GM23248 (cell line): ENCODE measurements at places on chromosomes 2 and 18. TPM values are rescaled to one million over a fixed set of nuclear protein-coding genes. Genes with fewer than 3 reads are reported as not detected.
A peak's percentile ranks its signal among the peaks of the same experiment; 100 is the strongest.

GRCh38 chr18:39862341-39862740 lies 2092.7 kb upstream of the PIK3C3 start:
- H3K27ac ChIP-seq = no peak overlapping the region
- H3K36me3 ChIP-seq = no peaks in the 10 kb centered on the region
- DNase-seq = peak; percentile 38
- no peak overlapping the region for H3K4me3 ChIP-seq

DNA sequence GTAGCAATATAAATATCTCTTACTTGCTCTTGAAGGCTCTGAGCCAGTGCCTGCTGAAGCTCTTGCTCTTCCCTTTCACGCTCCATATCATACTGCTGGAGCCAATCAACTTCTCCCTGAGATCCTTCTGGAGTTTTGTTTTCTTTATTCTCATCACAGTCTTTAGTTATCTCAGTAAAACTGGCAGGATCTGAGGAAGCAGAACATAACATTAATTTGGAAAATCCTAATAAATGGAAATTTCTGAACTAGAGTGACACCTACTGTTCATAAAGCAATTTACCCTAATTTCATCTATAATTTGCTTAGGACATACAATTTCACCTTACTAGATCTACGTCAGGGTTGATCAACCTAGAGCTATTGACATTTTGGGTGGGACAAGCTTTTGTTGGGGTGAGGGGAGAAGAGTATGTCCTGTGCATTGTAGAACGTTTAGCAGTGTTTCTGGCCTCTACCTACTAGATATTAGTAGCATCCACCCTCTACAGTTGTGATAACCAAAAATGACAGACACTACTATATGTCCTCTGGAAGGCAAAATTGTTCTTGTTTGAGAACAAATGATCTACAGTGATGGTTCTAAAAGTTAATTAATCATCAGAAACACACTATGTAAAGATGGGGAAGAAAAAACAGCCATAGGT lies 47.2 kb downstream of the VIL1 start:
- no peaks in the 10 kb centered on the region for H3K4me1 ChIP-seq
- no peaks in the 10 kb centered on the region for H3K27me3 ChIP-seq
- no peak overlapping the region for H3K4me3 ChIP-seq
- no peak overlapping the region for H3K27ac ChIP-seq
- peak; percentile 47 for DNase-seq

The TWIST2 gene
- total RNA-seq = 467 and 544 TPM in 2 replicates

The CD207 gene
- not detected in 2 replicates for total RNA-seq

GRCh38 chr2:160701822-160702221 lies 208.2 kb upstream of the RBMS1 start:
- no peak overlapping the region for H3K4me3 ChIP-seq
- no peaks in the 10 kb centered on the region for H3K36me3 ChIP-seq
- peaks cover 18% of the 10 kb centered on the region for H3K4me1 ChIP-seq
- H3K27me3 ChIP-seq = no peaks in the 10 kb centered on the region

GRCh38 chr18:8177330-8178016 lies 431.8 kb upstream of the RAB12 start:
- no peaks in the 10 kb centered on the region for H3K27me3 ChIP-seq
- no peak overlapping the region for H3K27ac ChIP-seq
- no peak for DNase-seq
- H3K4me1 ChIP-seq = no peaks in the 10 kb centered on the region
- H3K36me3 ChIP-seq = no peaks in the 10 kb centered on the region

DNA sequence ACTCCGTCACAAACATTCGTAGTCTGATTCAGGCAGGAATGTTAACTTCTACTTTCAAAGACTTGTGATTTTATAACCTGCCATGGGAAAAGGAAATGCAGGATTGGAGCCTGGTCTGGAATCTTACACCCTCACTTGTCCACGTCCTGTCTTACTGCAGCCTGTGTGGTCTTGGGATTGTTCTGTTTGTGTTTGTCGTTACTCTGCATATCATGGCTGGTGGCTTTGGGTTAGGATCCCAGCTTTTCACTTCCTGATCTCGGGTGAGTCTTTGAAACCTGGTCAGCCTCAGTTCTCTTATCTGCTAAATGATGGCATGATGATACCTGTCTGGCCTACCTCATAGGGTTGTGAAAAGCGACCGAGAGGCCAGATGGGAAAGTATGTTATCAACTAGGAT lies 34.6 kb downstream of the SH3BP4 start:
- peaks cover 39% of the 10 kb centered on the region for H3K4me1 ChIP-seq
- DNase-seq = no peak
- 0 out of 2 replicates have a peak, but pooled peaks cover 6% of the 10 kb centered on the region for H3K36me3 ChIP-seq
- H3K4me3 ChIP-seq = no peak overlapping the region
- H3K27me3 ChIP-seq = no peaks in the 10 kb centered on the region

The SESTD1 gene
- total RNA-seq = 22.5 and 28.3 TPM in 2 replicates

The GRHL1 gene
- total RNA-seq = 0.32 and 0.38 TPM in 2 replicates

- H3K27ac ChIP-seq = 0 out of 2 replicates have a peak overlapping the region, but pooled peaks have one; percentile 12
- H3K36me3 ChIP-seq = no peaks in the 10 kb centered on the region
- peaks cover 10% of the 10 kb centered on the region; the same call in 1 of the 2 replicates for H3K4me1 ChIP-seq
- H3K27me3 ChIP-seq = peaks cover 5% of the 10 kb centered on the region; the same call in 1 of the 2 replicates
- peak; percentile 75 for DNase-seq
These were observed 160.7 kb upstream of the SP5 start for GRCh38 chr2:170554278-170554955.

- peak overlapping the region; percentile 44 for H3K27ac ChIP-seq
- DNase-seq = peak; percentile 93
- no peak overlapping the region for H3K4me3 ChIP-seq
- no peaks in the 10 kb centered on the region; the same call in 1 of the 2 replicates for H3K36me3 ChIP-seq
- H3K27me3 ChIP-seq = no peaks in the 10 kb centered on the region
- H3K4me1 ChIP-seq = peaks cover 17% of the 10 kb centered on the region
These were observed 212.0 kb downstream of the TNS1 start for GRCh38 chr2:217790681-217791392.

DNA sequence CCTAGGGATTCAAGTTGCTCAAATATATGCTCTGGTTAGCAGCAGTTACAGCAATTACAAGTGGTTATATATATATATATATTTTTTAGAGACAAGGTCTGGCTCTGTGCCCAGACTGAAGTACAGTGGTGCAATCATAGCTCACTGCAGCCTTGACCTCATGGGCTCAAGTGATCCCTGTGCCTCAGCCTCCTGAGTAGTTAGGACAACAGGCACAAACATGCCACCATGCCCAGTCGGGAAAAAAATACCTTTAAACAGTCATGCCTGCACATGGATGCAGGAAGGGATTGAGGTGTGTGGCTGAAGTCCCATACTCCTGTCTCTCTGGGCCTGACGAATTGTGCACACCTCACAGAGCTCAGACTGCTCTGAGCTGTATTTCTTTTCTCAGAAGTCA lies 19.6 kb upstream of the DNAH7 start:
- DNase-seq = peak; percentile 37
- no peaks in the 10 kb centered on the region for H3K4me1 ChIP-seq
- H3K27ac ChIP-seq = no peak overlapping the region
- no peak overlapping the region for H3K4me3 ChIP-seq
- no peaks in the 10 kb centered on the region for H3K36me3 ChIP-seq

DNA sequence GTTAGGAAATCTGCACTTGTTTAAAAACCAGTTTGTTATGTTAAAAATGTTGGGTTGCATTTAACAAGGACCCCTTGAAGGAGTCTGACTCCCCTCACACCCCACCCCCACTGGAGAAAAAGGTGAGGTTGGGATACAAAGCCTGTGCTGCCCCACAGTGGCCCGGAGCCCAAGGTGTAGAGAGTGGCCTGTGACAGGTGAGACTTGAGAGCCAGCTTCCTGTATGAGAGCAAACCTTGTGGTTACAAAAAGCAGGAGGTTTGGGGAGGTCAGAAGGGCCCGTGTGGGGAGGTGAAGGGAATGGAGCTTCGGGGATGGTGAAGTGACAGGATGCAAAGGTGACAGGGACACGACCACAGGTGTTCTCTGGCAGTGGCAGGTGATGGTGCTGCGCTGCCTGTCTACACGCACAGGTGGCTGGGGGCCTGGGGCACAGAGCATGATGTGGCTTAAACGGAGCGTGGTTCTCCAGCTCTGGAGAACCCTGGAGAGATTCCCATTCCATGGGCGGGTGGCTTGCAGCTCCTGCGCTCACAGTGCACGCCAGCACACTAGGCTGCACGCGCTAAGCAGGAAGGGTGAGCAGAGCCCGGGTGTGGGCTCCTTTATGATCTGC lies 29.0 kb downstream of the IMPA2 start:
- H3K36me3 ChIP-seq = no peaks in the 10 kb centered on the region
- H3K27ac ChIP-seq = no peak overlapping the region
- peaks cover 7% of the 10 kb centered on the region; the same call in 1 of the 2 replicates for H3K4me1 ChIP-seq
- no peak overlapping the region for H3K4me3 ChIP-seq

DNA sequence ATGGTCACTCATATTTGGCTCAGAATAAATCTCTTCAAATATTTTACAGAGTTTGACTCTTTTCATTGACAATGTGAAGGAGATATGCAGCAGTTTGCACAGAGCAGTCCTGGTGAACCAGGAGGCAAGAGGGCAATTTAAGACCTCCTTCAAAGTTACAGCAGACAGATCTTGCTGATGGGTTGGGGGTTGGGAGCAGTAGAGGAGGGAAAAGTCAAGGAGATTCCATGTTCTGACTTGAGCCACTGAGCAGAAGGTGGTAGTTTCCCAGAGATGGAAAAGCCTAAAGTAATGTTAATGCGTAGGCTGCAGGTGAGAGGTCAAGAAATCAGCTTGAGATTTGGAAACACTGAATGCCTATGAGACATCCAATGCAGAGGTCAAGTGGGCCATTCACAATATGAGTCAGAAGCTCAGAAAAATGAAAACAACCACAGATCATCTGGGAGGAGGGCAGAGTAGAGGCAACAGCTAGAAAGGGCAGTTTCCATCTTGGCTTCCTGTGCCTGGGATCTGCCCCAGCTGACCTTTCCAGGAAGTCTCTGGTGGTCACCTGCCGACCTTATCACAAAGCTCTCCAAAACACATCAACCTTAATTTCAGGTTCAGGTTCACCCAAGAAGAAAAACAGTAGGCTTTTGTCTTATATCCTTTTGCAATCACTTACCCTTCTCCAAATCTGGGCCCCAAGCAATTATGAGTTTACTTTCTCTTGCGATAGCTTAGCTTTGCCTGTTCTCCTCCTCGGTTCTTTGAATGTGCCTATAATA lies 197.5 kb upstream of the ARL4C start:
- no peaks in the 10 kb centered on the region for H3K27me3 ChIP-seq
- peak overlapping the region; percentile 20; the same call in 1 of the 2 replicates for H3K27ac ChIP-seq
- H3K36me3 ChIP-seq = no peaks in the 10 kb centered on the region
- peaks cover 27% of the 10 kb centered on the region for H3K4me1 ChIP-seq
- DNase-seq = peak; percentile 79

GRCh38 chr2:24721470-24721869 lies 71.7 kb downstream of the PTRHD1 start:
- no peaks in the 10 kb centered on the region for H3K36me3 ChIP-seq
- H3K4me3 ChIP-seq = no peak overlapping the region
- H3K27me3 ChIP-seq = no peaks in the 10 kb centered on the region
- peaks cover 19% of the 10 kb centered on the region for H3K4me1 ChIP-seq

The TUBA3D gene
- not detected in 2 replicates for total RNA-seq

GRCh38 chr2:196376984-196377877 lies 205.9 kb upstream of the STK17B start:
- DNase-seq = peak; percentile 54
- H3K27me3 ChIP-seq = no peaks in the 10 kb centered on the region
- no peak overlapping the region for H3K4me3 ChIP-seq
- H3K36me3 ChIP-seq = no peaks in the 10 kb centered on the region
- H3K27ac ChIP-seq = no peak overlapping the region
- H3K4me1 ChIP-seq = no peaks in the 10 kb centered on the region

- peak overlapping the region; percentile 41 for H3K27ac ChIP-seq
- peaks cover 34% of the 10 kb centered on the region for H3K4me1 ChIP-seq
- peak; percentile 80 for DNase-seq
- no peaks in the 10 kb centered on the region for H3K36me3 ChIP-seq
These were observed 1103.2 kb upstream of the ZEB2 start for GRCh38 chr2:145623136-145623535.

DNA sequence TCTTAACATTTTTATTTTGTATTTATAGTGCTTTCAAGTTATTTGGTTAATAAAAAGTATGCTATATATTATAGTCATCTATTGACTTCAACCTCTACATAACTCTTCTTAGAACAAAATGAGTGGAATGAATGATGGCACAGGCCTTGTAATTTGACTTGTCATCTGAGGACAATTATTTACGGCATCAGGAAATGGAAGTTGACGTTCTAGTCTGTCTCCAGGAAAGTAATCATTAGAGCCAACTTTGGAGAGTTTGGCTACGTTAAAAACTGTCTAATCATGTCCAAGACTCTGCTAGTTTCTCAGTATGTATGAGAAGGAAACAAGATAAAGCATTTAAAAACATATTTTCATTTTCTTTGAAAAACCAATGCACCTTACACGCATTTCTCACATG lies 353.6 kb downstream of the ARHGAP15 start:
- no peak for DNase-seq
- no peaks in the 10 kb centered on the region for H3K4me1 ChIP-seq
- H3K27me3 ChIP-seq = no peaks in the 10 kb centered on the region
- H3K4me3 ChIP-seq = no peak overlapping the region

DNA sequence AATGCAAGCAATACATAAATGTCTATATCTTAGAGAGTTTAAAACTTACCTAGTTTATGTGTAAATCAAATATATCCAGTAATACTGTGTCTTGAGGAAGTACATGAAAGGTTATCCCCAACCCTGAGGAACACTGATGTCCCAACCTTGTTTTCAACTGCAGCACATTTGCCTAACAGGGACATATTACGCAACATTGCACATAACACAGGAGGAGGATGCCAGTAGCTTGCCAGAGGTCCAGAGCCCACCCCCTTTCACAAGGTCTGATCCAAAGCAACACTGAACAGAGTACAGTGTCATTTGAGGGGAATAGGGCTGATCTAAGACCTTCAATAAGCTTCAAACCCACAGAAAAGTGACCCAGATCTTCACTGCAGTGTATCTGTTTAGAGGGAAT lies 678.5 kb downstream of the ARHGAP15 start:
- no peak overlapping the region for H3K27ac ChIP-seq
- no peak overlapping the region for H3K4me3 ChIP-seq
- H3K36me3 ChIP-seq = no peaks in the 10 kb centered on the region
- H3K4me1 ChIP-seq = no peaks in the 10 kb centered on the region
- peak; percentile 12 for DNase-seq
- no peaks in the 10 kb centered on the region for H3K27me3 ChIP-seq

The THSD7B gene
- total RNA-seq = not detected in 2 replicates

GRCh38 chr2:54103454-54104314 lies 11.7 kb upstream of the ACYP2 start:
- no peak overlapping the region for H3K4me3 ChIP-seq
- no peak overlapping the region for H3K27ac ChIP-seq
- DNase-seq = peak; percentile 83
- no peaks in the 10 kb centered on the region for H3K36me3 ChIP-seq
- no peaks in the 10 kb centered on the region for H3K27me3 ChIP-seq
- H3K4me1 ChIP-seq = peaks cover 9% of the 10 kb centered on the region
